Panc1 (cell line): ENCODE measurements at places on chromosomes 13 and 19.

GRCh38 chr19:38095411-38096308 lies 128.4 kb downstream of the DPF1 start:
- peak; percentile 50 for DNase-seq

DNA sequence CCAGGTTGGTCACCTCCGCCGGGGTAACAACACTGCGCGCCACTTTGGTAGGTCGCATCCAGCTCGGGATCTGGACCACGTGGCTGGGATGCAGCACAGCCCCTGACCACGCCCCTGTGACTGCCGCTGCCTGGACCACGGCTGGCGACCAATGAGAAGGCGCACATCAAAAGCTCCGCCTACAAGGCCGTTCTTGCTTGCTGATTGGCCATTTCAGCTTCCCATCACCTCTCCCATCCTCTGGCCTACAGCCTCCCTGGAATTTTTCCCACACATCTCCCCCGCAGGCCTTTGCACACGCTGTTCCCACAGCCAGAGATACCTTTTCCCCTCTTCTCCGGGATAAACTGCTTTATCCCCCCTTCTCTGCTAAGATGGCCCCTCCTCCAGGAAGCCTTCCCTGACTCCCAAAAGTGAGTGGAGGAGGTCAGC lies 12.5 kb upstream of the MAP1S start:
- no peak for DNase-seq

GRCh38 chr19:41816761-41817160 lies 20.4 kb downstream of the CEACAM3 start:
- DNase-seq, result no peak

DNA sequence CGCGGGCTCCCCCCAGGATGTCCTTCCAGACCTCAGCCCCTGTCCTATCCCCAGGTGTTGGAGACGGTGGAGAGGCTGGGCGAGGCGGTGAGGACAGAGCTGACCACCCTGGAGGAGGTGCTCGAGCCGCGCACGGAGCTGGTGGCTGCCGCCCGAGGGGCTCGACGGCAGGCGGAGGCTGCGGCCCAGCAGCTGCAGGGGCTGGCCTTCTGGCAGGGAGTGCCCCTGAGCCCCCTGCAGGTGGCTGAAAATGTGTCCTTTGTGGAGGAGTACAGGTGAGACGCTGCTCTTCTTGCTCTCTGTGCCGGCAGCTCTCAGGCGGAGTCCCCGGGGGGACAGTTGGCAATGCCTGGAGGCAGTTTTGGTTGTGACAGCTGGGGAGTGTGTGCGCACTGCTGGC lies 6.9 kb downstream of the TTYH1 start:
- DNase-seq, result no peak

- DNase-seq, result no peak
These were observed 148.3 kb downstream of the HS6ST3 start for GRCh38 chr13:96238241-96238640.

- DNase-seq, result no peak
These were observed 4.5 kb upstream of the ZNF175 start for GRCh38 chr19:51566489-51567100.

GRCh38 chr19:47094557-47095475 lies 18.8 kb downstream of the ZC3H4 start:
- DNase-seq, result no peak

GRCh38 chr13:78139765-78140164 lies 221.1 kb upstream of the EDNRB start:
- no peak for DNase-seq

GRCh38 chr13:110107568-110108347 lies 199.2 kb downstream of the COL4A1 start:
- no peak for DNase-seq

GRCh38 chr13:24456396-24456795 lies 56.2 kb downstream of the PARP4 start:
- no peak for DNase-seq

GRCh38 chr13:76387566-76387965 lies 498.6 kb downstream of the KCTD12 start:
- no peak for DNase-seq

DNA sequence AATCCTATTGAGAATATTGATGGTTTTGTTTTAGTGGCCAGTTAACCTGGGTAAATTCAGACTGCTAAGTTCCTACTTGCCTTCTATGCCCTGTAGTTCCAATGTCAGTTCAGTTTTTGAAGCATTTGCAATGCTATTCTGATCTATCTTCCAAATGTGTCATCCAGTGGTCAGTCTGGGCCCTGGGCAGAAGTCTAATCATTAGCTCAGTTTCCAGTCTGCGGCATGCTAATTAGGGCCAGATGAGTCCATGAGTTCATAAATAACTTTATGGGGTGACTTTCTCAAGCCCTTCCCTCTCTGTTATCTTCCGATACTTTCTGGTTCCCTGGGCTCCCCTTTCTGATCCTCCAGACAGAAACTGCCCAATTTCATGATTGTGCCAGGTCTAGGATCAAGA lies 32.7 kb downstream of the FAM187B start:
- no peak for DNase-seq

DNA sequence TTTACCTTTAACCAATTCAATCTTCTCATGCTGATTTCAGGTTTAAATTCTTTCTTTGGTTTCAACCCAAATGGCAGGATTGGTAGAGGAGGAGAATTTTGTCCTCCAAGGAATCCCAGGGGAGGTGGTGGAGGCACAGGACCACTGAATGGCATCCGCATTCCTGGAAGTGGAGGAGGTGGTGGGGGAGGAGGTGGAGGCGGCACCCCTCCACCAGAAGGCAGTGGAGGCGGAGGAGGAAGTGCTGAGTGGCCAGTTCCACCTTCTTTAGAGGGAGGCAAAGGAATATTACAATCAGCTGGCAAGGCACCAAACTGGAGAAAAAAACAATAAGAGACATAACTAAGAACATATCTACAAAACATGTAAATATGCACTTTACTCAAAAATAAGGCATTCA lies 192.9 kb downstream of the DIAPH3 start:
- DNase-seq, result no peak

DNA sequence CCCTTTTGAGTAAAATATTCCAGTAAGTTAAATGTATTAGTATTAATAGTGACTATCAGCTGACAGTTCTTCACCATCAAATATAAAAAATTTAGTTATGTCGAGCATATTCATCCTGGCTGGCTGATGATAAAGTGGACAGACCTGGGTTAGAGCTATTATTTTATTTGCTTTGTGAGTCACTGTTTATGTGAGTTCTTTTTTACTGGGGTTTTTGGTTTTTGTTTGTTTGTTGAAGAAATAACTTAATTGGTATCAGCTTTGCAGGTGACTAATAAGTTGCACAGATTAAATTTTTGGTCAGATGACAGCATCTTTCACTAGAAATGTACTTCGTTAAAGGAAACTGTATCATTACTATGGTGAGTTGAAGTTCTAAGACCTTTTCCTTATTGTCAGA lies 224.7 kb downstream of the GGACT start:
- DNase-seq, result no peak

DNA sequence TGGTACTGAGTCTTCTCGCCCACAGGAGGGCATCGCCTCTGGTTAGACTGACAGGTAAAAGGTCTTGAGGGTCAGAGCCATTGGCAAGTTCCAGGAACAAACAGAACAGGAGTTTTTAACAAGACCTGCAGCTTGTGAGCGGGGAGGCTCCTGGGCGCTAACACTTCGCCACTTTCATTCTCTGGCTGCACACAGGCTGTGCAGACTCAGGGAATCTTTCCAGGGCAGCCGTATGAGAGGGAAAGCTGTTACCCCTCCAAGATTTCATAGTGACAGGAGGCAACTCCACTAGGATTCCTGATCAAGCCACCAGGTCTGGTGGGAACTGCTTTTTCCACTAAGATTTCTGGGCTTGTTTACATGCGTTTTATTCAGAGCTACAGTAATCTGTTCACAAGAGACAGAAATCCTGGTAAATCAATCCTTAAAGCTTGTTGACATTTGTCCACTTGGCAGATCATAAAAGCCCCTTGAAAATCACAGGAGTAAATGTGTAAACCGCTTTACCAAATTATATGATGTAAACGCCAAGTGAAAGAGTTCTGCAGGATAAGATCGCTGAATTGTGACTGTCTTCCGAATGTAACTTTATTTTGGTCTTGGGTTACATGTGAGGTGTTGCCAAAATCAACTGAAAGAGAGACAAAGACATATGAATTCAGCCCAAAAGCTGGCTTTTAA lies 190.6 kb downstream of the MZT1 start:
- no peak for DNase-seq

DNA sequence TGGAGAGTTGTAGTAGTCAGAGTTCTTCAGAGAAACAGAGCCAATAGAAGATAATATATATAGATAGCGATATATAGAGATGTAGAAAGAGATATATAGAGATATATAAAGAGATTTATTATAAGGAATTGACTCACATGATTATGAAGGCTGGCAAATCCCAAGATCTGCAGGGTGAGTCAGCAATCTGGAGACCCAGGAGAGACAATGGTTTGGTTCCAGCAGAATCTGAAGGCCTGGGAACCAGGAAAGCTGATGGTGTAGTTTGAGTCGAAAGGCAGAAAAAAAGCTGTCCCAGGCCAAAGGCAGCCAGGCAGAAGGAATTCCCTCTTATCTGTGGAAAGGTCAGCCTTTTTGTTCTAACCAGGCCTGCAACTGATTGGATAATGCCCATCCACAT lies 194.1 kb downstream of the NUFIP1 start:
- DNase-seq, result no peak

DNA sequence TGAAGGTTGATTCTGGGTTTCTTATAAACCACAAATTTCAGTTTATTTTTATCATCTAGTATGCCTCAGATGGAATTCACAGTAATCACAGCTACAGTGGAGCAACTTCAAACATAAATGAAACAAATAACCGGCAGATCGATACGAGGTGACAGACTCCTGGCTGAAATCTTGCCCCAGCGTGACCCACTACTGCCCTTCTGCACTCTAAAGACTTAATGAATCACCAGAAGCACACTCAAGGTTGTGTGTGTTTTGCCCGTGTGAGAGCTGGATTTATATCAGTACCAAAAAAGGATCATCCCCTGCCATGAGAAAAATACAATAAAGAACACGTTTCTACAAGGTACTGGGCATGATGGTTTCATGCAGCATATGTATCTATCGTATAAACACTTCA lies 161.7 kb downstream of the KLF12 start:
- no peak for DNase-seq
